Osteocyte (in vitro differentiated cells): ENCODE measurements at places on chromosomes 2 and 18. TPM values are rescaled to one million over a fixed set of nuclear protein-coding genes. Genes with fewer than 3 reads are reported as not detected.
A peak's percentile ranks its signal among the peaks of the same experiment; 100 is the strongest.

- H3K27me3 ChIP-seq, result no peaks in the 10 kb centered on the region
- no peak for DNase-seq
- H3K4me3 ChIP-seq, result no peak overlapping the region
- H3K36me3 ChIP-seq, result no peaks in the 10 kb centered on the region
Measured at GRCh38 chr2:122236152-122236874, 480.9 kb downstream of the TSN start.

- no peak for DNase-seq
- no peak overlapping the region for H3K27ac ChIP-seq
- no peak overlapping the region for H3K4me3 ChIP-seq
- H3K27me3 ChIP-seq, result peaks cover 21% of the 10 kb centered on the region
- no peaks in the 10 kb centered on the region for H3K36me3 ChIP-seq
Measured at GRCh38 chr18:13225261-13225660, 6.7 kb downstream of the LDLRAD4 start.

DNA sequence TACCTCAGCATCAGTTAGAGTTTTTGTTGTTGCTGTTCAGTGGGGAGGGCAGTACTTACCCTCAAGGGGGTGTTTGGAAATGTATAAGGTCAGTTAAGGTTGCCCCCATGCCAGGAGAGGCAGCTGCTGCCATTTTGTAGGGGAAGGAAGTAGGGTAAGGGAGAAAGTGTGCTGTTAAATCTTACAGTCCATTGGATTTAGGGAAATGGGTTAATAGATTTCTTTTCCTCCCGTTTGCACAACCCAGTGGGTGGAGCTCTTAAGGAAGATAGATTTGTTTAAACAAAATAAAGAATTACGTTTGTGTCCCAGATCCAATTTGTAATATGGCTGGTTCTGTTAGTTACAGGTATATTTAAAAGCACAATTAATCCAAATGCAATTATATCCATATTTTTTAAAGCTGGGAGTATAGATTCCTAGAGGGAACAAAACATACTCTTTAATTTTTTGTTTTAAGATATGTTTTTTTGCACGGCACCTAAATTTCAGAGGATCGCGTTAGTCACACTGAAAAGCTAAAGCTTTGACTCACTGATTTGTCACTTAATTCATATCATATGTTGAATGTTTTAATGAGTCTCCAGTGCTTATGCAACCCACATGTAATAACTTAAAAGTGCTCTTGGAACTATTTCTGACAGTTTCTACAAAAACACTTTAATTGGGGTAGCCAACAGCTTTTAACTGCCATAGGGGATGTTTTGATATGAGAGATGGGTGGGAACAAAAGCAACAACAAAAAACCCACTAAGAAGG lies 9.0 kb upstream of the CWC22 start:
- no peaks in the 10 kb centered on the region for H3K27me3 ChIP-seq
- DNase-seq, result no peak
- no peaks in the 10 kb centered on the region for H3K36me3 ChIP-seq
- H3K4me3 ChIP-seq, result peak overlapping the region; percentile 24

DNA sequence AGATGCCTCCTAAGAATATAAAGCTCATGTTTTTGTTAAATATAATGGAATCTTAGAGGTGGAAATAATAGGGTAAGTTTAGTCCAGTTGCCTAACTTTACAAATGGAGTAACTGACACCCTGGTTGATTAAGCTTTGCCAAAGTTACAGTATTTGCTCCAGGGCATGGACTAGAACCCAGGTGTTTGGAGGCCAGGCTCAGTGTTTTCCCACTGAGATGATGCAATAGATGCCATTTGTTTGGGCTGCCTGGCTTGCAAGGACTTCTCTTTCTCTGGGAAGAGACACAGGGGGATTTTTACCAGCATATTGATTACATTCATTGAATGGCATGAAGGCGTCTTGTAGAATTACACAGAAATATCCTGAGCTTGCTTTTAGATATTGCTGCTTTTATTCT lies 397.8 kb downstream of the SLC4A3 start:
- H3K4me1 ChIP-seq, result peaks cover 6% of the 10 kb centered on the region
- H3K36me3 ChIP-seq, result no peaks in the 10 kb centered on the region
- peak overlapping the region; percentile 63 for H3K27ac ChIP-seq
- no peaks in the 10 kb centered on the region for H3K27me3 ChIP-seq
- H3K4me3 ChIP-seq, result no peak overlapping the region
- no peak for DNase-seq

- H3K27ac ChIP-seq, result no peak overlapping the region
- peaks cover 3% of the 10 kb centered on the region for H3K36me3 ChIP-seq
- H3K4me3 ChIP-seq, result peak overlapping the region; percentile 70
- no peak for DNase-seq
Measured at GRCh38 chr18:75455249-75456198, 28.0 kb upstream of the SMIM21 start.

- no peak overlapping the region for H3K27ac ChIP-seq
- DNase-seq, result no peak
- H3K27me3 ChIP-seq, result peaks cover 6% of the 10 kb centered on the region
- H3K36me3 ChIP-seq, result no peaks in the 10 kb centered on the region
Measured at GRCh38 chr2:219578811-219579613, 6.9 kb downstream of the INHA start.

GRCh38 chr2:225742487-225742886 lies 343.0 kb downstream of the NYAP2 start:
- no peak overlapping the region for H3K4me3 ChIP-seq
- H3K27me3 ChIP-seq, result no peaks in the 10 kb centered on the region
- H3K4me1 ChIP-seq, result peaks cover 5% of the 10 kb centered on the region
- no peak for DNase-seq
- no peak overlapping the region for H3K27ac ChIP-seq

DNA sequence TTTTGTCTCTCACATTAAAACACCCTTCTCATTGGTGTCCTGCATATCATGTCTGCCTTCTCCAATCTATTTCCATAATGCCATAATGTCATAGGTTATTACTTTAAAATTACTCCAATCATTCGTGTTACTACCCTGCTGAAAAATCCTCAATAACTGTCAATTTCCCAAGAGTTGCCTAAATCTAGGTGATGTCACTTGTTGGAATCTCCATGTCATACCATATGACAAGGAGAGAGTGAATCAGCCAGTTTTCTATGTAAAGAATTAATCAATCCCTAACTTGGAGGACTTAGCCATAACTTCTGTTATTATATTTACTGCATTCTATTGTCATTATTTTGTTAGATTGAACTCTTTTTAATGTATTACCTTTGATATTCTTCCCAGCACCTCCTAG lies 62.5 kb downstream of the PHLPP1 start:
- no peak for DNase-seq
- H3K27ac ChIP-seq, result no peak overlapping the region
- no peaks in the 10 kb centered on the region for H3K36me3 ChIP-seq
- H3K4me3 ChIP-seq, result no peak overlapping the region

DNA sequence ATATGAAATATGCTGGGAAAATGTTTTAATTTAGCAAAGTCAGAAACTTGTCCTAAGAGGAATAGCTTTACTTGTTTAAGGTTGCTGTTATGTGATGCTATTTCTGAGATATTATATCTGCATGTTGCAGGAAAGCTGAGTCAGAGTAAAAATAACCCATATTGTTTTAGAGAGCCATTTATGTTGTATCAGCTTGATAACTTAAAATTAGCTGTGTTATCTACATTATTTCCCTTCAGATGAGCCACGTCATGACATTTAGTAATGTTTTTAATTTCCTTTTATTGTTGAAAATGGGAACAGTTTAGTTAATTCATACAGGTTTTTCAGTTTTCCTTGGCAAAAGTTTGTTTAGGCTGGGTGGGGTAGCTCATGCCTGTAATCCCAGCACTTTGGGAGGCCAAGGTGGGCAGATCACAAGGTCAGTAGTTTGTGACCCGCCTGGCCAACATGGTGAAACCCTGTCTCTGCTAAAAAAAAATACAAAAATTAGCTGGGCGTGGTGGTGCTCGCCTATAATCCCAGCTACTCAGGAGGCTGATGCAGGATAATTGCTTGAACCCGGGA lies 55.8 kb downstream of the TTC27 start:
- H3K4me1 ChIP-seq, result peaks cover 6% of the 10 kb centered on the region
- H3K4me3 ChIP-seq, result no peak overlapping the region
- no peaks in the 10 kb centered on the region for H3K27me3 ChIP-seq
- peaks cover 10% of the 10 kb centered on the region for H3K36me3 ChIP-seq

- peaks cover 44% of the 10 kb centered on the region for H3K4me1 ChIP-seq
- H3K4me3 ChIP-seq, result no peak overlapping the region
- H3K27ac ChIP-seq, result peak overlapping the region; percentile 78
- no peaks in the 10 kb centered on the region for H3K36me3 ChIP-seq
Measured at GRCh38 chr18:5582076-5582475, 38.3 kb upstream of the EPB41L3 start.

GRCh38 chr18:61984349-61984748 lies 91.5 kb upstream of the RNF152 start:
- H3K4me3 ChIP-seq, result no peak overlapping the region
- H3K4me1 ChIP-seq, result peaks cover 42% of the 10 kb centered on the region
- H3K36me3 ChIP-seq, result peaks cover 1% of the 10 kb centered on the region
- DNase-seq, result no peak

DNA sequence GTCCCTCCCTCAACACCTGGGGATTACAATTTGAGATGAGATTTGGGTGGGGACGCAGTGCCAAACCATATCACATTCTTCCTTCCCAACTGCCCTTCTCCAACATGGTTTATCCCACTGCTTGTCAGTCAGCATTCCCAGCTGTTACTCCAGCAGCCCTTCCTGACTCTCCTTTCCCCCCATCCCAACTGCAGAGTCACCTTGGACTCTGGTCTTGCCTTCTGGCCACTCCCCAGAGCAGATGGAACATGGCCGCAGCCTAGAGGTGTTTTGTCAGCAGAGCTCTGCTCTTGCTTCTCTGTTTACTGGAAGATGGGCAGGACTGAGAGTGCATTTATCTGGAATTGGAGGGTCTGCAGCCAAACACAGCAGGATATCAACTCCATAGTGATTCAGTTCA lies 51.2 kb upstream of the MEX3C start:
- H3K4me1 ChIP-seq, result no peaks in the 10 kb centered on the region
- peaks cover 19% of the 10 kb centered on the region for H3K27me3 ChIP-seq
- H3K4me3 ChIP-seq, result no peak overlapping the region
- no peak for DNase-seq

DNA sequence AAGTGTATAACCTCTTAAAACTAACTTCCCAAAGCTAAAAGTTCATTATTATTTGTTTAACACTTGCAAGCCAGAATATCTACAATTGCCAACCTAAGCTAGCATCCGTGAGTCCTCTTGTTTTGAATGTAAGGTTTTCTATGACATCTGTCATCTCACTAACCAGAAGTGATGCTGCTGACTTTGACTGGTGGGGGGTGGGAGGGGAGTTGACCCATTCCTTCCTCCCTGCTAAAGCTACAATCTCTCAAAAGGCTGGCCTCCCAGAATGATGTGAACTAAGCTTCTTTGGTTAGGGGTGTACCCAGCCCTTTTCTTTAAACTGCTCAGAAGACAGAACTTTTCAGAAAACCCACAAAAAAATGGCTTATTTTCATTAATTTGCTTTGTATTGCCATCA lies 280.6 kb downstream of the ZEB2 start:
- H3K4me1 ChIP-seq, result peaks cover 3% of the 10 kb centered on the region
- H3K27me3 ChIP-seq, result no peaks in the 10 kb centered on the region
- H3K36me3 ChIP-seq, result no peaks in the 10 kb centered on the region
- H3K27ac ChIP-seq, result no peak overlapping the region

GRCh38 chr2:47903781-47904490 lies 2.4 kb downstream of the FBXO11 start:
- H3K4me1 ChIP-seq, result peaks cover 50% of the 10 kb centered on the region
- peak overlapping the region; percentile 93 for H3K27ac ChIP-seq

- H3K27ac ChIP-seq, result no peak overlapping the region
- H3K27me3 ChIP-seq, result no peaks in the 10 kb centered on the region
Measured at GRCh38 chr2:197130318-197130717, 180.3 kb downstream of the ANKRD44 start.

DNA sequence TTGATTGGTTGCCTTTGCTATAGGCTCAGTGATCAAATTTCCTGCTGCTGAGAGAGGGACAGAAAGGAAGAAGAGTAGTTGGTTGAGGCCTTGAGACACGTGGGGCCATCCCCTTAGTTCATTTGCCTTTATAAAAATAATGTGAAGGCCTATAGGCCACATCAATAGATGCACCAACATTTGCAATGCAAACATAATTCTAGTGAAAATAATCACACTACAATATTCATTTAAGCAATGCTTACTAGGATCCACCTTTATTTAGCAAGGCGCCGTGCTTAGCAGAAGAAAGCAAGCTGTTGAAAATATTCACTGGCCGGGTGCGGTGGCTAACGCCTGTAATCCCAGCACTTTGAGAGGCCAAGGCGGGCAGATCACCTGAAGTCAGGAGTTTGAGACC lies 105.3 kb upstream of the CXCR4 start:
- no peak for DNase-seq
- no peaks in the 10 kb centered on the region for H3K4me1 ChIP-seq
- no peak overlapping the region for H3K4me3 ChIP-seq
- no peak overlapping the region for H3K27ac ChIP-seq
- H3K27me3 ChIP-seq, result no peaks in the 10 kb centered on the region

DNA sequence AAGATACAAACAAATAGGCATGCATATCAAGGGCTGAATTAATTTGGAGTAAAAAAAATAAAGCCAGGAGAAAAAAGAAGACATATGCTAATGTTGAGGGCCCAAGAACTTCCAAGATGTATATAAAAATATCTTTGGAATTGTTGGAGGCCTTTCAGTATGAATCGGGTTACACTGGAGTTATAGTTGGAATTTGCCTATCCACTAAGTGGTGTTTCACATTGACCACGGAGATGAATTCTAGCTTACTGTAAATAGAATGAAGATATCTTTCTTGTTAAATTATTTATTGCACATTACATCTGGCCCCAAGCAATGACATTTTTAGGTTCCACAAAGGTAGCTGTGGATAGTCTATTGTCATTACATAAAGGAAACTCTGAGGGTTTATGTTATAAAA lies 38.5 kb upstream of the TRIB2 start:
- H3K4me3 ChIP-seq, result no peak overlapping the region
- peaks cover 3% of the 10 kb centered on the region for H3K4me1 ChIP-seq
- no peak overlapping the region for H3K27ac ChIP-seq
- no peak for DNase-seq
- H3K27me3 ChIP-seq, result no peaks in the 10 kb centered on the region

DNA sequence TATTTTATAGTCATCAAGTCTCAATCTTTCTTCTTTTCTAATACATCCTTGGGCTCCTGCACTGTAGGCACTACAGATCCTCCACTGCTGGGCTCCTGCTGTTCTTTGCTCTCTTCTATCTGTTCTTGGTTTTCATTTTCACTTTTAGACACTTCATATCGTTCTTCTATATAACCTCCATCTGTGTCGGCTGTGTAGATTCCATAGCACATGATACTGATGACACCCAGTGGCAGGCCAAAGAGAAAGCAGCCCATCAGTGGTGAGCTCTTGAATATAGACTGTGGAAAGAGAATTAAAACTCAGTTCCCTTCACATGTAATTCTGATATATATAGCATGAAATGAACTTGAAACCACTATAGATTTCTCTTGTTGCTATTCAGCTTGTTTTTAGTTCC lies 38.0 kb downstream of the TMX3 start:
- peaks cover 2% of the 10 kb centered on the region for H3K4me1 ChIP-seq
- no peaks in the 10 kb centered on the region for H3K27me3 ChIP-seq
- DNase-seq, result no peak
- peaks cover 57% of the 10 kb centered on the region for H3K36me3 ChIP-seq

- H3K36me3 ChIP-seq, result no peaks in the 10 kb centered on the region
- DNase-seq, result no peak
- no peak overlapping the region for H3K4me3 ChIP-seq
Measured at GRCh38 chr18:6406910-6407470, 7.7 kb downstream of the L3MBTL4 start.

The GNLY gene
- not detected in 2 replicates for total RNA-seq

The LHCGR gene
- not detected in 2 replicates for total RNA-seq

The TRABD2A gene
- 0.21 and 0.99 TPM in 2 replicates for total RNA-seq

The C2orf15 gene
- 0.26 TPM in 1 of 2 replicates, not detected in the other for total RNA-seq

The HRH4 gene
- not detected in 2 replicates for total RNA-seq

The TMEM178A gene
- 0.71 and 1.6 TPM in 2 replicates for total RNA-seq

The NPAS2 gene
- total RNA-seq, result 16.6 and 21.4 TPM in 2 replicates

The C1QL2 gene
- not detected in 2 replicates for total RNA-seq

The IL1R2 gene
- not detected in 2 replicates for total RNA-seq
